Stimulated activated CD4-positive, alpha-beta T cell treated with anti-CD3 and anti-CD28 coated beads, TNF-alpha, amount 100 ng/mL, for 4 hours (primary cell): ENCODE measurements at places on chromosomes 5 and 9.

GRCh38 chr9:129309041-129309430, 131.0 kb upstream of the IER5L start:
- no peak for DNase-seq

DNA sequence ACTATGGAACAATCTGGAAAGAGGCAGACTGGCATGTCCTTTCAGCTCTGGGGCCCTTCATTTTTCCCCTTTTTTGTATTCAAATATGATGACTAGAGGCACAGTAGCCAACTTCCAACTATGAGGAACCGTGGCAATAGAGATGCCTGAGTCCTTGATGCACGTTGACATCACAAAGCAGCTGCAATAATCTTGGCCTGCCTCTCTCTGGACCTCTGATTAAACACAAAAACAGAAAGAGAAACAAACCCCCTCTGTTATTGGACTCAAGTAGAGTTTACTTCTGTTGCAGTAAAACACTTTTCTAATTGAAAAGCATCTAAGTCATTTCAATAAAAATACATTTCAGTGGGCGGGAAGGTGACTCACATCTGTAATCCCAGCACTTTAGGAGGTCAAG, 122.2 kb upstream of the GRAMD2B start:
- no peak for DNase-seq

GRCh38 chr5:36877667-36878391, 1.3 kb downstream of the NIPBL start:
- no peak for DNase-seq

- DNase-seq: no peak
Observed at GRCh38 chr9:19411316-19411715, 2.5 kb downstream of the ACER2 start.

- no peak for DNase-seq
Observed at GRCh38 chr5:112711436-112711835, 26.2 kb upstream of the APC start.

- no peak for DNase-seq
Observed at GRCh38 chr9:125732562-125732961, 14.6 kb upstream of the PBX3 start.

DNA sequence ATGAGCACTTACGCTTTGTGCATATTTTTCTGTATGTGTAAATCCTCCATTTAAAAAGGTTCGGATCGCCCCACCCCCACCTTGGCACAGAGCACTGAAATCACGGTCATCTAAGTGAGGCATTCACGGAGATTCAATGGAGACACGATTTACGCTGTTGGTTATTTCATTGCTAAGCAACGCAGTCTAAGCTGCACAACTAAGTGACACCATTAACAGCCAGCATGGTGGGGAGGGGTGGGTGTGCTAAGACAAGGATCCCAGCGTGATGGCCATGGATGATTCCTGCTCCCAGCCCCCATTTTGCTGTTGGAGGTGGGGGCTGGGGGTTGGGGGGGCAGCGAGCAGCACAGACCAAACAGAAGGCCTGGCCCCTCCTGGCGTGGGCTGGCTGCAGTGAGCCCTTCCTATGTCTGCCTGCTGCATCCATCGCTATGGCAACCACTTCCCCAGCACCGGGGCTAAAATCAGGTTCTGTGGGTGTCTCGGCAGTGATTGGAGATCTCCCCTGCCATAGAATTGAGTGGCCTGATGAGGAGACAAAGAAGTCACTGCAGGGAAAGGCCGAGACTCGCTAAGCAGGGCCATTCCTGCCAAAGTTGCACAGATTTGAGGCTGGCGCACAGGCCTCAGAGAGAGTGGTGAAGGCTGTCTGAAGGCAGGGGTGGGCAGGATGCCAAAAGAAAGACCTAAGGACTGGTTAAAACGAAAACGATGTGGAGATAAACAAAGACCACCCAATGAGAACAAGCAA, 14.3 kb upstream of the MARCHF6 start:
- DNase-seq: no peak

- DNase-seq: no peak
Observed at GRCh38 chr5:55594671-55595070, 59.9 kb upstream of the PLPP1 start.

DNA sequence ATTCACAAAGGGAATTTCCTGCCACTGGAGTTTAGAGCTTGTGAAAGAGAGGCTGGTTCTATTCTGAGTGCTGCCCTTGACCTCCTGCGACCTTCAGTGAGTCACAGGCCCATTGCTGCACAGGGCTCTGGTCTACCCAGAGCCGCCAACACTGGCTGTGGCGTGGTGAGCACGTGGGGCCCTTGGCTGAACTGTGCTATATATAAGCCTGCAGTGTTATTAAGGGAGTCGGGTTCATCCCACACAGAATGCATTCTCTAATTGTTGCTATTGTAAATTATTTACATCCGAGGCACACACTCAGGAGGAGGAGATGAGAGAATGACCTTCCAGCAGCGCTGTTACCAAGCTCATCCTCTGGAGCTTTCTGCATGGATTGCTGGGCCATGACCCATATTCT, 47.1 kb downstream of the BRINP1 start:
- no peak for DNase-seq

GRCh38 chr5:110054240-110054639, 364.5 kb downstream of the MAN2A1 start:
- DNase-seq: peak; percentile 18

GRCh38 chr5:65434122-65434521, 47.6 kb downstream of the ADAMTS6 start:
- DNase-seq: no peak

DNA sequence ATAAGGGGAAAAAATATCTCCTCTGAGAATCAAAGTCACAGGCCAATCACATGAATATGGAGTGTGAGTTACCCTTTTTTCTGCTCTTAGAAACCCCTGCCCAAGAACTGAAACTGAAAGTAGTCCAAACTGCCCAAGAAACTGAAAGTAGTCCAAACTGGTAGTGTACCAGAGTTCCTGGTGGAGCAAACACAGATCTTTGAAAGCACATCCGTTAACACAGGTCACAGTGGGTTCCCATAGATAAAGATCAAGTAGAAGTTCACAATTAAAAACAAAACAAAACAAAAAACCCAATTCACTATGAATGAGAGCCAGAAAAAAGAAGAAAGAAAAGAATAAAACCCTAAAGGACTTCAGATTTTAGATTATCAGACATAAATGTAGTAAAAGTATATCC, 332.4 kb upstream of the EFNA5 start:
- DNase-seq: no peak
